ENCODE measurements at places on chromosomes 6 and 20.

GRCh38 chr20:41349943-41350342 lies 9.3 kb downstream of the LPIN3 start:
- no peak for DNase-seq

DNA sequence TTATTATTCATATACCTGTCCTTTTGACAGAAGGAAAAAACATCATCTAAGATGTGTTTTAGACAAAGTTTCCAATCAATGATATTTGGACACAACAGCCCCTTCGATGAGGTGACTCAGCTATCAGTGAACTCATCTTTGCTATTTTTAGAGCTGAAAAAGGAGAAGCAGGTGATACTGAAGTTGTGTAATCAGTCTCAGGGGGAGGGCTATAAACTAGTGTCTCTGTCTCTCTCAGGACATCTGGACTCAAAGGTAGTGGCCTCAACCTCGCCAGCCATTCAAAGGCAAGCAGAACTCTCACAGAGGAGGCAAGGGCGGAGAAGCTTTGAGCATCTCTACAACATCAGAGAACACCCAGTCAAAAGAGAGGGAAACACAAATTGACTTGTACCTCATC lies 135.4 kb downstream of the BFSP1 start:
- DNase-seq, result no peak

DNA sequence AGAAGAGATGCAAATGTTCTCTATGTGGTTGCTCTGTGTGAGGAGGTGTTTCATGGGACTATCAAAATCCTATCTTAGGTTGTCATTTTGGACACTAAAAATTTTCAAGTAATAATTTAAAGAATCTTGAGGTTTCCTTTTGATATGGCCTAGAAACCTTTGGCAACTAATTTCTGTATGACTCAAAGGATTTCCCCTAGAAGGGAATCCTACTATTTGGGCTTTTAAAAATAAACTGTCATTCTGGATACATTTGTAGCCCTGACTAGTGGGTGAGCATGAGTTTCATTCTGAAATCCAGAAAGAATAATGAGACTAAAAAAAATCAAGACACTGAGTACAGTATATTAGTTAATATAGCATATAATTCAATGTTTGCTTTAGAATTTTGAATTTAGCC lies 25.5 kb upstream of the RAB23 start:
- DNase-seq, result no peak

DNA sequence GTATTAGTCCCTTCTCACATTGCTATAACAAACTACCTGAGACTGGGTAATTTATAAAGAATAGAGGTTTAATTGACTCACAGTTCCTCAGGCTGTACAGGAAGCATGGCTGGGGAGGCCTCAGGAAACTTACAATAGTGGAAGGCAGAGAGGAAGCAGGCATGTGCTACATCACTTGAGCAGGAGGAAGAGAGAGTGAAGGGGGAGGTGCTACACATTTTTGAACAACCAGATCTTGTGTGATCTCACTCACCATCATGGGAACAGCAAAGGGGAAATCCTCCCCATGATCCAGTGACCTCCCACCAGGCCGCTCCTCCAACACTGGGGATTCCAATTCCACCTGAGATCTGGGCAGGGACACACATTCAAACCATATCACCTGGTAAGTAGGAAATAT lies 630.6 kb downstream of the QKI start:
- no peak for DNase-seq

- no peak for DNase-seq
Observed at GRCh38 chr6:43989581-43990146, 137.6 kb downstream of the MRPL14 start.

DNA sequence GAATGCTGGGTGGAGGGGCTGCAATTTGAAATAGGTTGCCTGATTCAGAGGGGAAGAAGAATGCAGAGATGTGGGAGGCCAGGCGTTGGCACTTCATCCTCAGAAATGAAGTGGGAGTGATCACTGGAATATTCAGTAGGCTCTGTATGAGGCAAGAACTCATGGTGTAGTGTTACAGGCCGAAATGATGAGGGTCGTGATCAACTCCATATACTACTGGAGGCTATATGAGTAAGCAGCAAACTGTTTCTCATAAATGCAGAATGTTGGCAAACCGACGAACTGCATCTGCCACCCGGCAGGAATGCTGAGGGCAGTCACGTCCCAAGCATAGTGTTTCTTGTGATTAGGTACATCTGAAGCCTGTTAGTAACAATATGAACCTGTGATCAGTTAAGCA lies 12.7 kb downstream of the KCNS1 start:
- DNase-seq, result peak; percentile 97

DNA sequence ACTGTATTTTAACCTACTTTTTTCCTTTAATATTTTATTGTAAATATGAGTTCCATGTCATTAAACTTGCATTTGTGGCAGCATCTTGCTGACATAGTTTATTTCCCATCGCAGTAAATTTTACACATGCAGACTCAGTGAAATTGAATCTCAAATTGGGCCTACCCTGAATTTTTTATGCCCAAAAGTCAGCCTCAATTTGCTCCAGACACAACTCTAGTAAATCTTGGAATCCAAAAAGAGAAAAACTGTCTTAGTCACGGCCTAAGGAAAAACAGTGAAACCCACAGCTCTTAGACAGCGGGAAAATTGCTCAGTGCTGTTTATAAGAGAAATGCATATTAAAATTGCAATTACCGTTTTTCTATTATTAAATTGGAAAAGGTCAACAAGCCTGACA lies 85.3 kb upstream of the PCSK2 start:
- no peak for DNase-seq

GRCh38 chr6:12645941-12646340 lies 70.6 kb upstream of the PHACTR1 start:
- no peak for DNase-seq

GRCh38 chr6:89328976-89329375 lies 13.9 kb upstream of the GABRR2 start:
- no peak for DNase-seq

- peak; percentile 67 for DNase-seq
Observed at GRCh38 chr20:35991142-35991771, 22.9 kb downstream of the CNBD2 start.

DNA sequence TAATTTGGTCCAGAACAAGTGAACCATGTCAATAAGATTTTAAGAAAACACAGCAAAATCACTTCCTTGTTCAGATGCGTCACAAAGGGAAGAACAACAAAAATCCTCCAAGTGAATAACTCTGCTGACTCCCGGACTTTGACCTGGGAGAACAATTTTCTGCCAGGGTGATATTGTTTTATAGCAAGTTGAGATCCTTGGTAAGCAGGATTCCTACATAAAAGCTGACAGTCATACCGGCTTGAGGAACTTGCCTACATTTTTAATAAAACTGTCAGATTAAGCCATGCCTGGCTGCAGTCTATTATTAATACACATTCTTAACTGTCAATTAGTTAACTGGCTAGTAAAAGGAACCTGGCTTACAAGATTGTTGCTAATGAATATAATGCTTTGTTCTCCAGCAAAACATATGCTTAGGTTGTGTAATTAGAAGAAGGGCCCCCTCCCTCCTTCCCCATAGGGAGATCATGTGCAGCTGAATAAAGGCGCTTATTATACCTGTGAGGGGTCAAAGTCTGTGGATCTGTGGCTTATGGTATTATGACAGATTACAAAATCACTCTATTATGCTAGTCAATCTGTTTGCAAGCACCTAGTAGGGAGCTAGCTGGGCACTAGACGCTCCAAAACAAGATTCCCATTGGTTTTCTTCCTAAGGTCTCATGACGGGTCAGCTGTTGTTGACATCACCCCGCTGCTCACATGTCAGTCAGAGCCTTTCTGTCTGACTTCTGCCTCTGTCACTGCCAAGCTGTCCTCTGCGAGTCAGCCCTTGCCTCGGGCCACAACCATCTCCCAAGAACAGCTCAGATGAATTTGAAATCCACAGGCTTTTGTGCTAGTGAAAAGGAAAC lies 44.6 kb upstream of the SEC63 start:
- peak; percentile 22 for DNase-seq
